ENCODE measurements at places on chromosomes 5 and 9.

GRCh38 chr5:91712718-91713117 is 329.6 kb upstream of the ARRDC3 start:
- DNase-seq = no peak

- DNase-seq = no peak
Observed at GRCh38 chr5:144335561-144335960, 164.9 kb downstream of the KCTD16 start.

- DNase-seq = no peak
Observed at GRCh38 chr5:39161578-39161977, 57.8 kb downstream of the FYB1 start.

GRCh38 chr5:109524026-109524425 is 114.3 kb upstream of the PJA2 start:
- no peak for DNase-seq

DNA sequence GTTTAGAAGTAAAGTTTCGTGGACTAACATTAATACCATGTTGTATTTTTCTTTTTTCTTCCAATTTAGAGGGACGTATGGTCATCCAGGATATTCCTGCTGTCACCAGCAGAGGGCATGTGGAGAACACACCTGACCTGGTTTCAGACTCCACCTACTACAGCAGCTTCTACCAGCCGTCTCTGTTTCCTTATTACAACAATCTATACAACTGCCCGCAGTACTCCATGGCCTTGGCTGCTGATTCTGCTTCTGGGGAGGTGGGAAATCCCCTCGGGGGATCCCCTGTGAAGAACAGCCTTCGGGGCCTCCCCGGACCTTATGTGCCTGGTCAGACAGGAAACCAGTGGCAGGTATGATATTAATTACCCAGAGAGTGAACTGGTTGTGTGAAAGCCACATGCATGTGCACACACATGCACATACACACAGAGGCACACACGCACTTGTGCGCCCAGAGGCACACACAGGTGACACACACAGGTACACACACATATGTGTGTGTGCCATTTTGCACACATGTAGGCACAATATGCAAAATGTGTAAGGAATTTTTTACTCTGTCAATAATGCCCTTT is 52.4 kb downstream of the DMRT1 start:
- no peak for DNase-seq

- DNase-seq = no peak
Observed at GRCh38 chr9:36138496-36138895, 2.0 kb downstream of the GLIPR2 start.

DNA sequence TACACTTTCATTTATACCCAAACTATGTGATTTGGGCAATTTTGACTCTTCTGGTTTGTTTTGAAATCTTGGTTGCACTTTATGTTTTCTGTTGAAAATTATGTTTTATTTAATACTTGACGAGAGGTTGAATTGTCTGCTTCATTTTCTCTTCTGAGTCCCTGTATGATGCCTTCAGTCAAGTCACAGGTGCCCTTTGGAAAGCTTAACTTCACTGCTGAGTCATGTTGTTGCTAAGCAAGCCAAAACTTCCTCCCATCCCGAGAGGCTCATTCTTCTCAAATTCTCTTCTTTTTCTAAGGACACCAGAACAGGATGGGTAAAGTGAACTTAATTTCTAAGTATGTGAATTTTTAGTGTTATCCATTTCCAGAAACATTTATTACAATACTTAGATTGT is 455.3 kb upstream of the PTGER4 start:
- DNase-seq = no peak

DNA sequence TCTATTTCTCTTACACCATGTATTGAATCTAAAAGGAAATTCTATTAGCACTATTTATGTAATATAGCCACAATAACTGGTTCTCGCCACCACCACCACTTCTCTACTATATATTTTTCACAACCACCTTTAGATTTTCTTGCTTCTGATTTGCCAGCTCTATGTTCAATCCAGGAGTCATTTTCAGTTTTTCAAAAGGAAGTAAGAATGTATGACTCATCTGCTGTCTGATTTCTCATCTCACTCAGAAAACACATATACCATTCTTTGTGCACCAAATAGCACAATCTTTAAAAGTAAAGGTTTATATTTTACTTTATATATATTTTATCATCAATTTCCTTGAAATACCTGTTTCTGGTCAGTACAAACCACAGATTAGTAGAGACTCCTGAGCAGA is 1127.5 kb downstream of the TAF11L14 start:
- no peak for DNase-seq

DNA sequence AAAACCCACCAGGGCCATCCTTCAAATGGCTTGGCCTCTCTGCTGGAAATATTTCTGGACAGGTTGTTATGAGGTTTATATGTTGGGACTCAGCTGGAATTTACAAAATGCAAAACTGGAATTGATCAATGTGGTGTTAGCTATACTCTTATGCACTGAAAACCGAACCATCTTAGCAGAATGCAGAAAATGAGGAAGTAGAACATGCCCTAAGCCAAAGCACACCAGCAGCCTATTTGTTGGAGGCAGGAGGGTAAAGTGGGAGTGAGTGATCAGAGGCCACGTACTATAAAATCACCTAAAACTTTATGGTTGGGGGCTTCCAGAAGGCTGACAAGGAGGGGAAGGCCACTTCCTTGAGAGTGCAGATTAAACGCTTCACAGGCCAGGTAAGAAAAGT is 63.6 kb upstream of the C5orf63 start:
- DNase-seq = no peak

DNA sequence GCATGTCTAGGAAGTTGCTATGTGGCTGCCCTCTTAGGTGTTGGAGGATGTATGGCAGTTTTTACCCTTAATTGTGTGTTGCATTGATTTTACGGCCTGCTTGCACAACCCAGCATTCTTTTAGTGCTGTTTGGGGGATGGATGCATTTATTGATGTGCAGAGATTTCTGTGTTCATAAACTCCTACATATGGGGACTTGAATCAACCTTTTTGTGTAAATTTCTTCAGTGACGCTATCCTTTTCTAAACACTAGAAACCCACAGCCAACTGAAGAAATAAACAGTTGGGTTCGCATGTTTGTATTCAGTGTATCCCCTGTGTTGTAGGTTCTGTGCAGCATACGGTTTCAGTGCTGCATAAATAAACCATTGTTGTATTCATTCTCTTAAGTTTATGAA is 263.7 kb downstream of the RASEF start:
- no peak for DNase-seq

GRCh38 chr5:19701731-19702130 is 286.3 kb downstream of the CDH18 start:
- DNase-seq = no peak

DNA sequence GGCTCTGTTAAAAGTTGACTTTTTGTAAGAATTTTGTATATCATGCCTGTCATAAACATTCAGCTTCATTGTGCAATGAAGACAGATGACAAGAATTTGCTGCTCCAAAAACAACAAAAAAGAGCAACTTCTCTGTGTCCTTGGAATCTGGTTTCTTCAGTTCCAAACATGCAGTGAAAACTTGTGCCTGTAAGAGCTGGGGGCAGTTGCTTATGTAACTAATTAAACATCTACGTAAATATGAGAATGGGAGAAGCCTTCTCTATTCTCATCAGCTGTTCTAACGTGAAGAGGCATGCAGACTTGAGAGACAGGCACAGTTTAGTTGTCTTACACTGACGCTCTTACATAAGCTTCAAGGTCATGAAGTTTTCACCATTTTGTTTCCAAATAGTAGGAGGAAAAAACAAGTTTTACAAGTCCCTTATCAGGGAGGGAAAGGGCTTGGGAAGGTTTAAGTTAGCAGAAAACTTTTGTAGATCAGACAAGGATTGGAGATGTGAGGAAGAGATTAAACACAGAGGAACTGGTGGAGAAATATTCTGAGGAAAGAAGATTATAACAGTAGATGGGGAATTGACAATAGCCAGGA is 170.4 kb downstream of the RFK start:
- no peak for DNase-seq

DNA sequence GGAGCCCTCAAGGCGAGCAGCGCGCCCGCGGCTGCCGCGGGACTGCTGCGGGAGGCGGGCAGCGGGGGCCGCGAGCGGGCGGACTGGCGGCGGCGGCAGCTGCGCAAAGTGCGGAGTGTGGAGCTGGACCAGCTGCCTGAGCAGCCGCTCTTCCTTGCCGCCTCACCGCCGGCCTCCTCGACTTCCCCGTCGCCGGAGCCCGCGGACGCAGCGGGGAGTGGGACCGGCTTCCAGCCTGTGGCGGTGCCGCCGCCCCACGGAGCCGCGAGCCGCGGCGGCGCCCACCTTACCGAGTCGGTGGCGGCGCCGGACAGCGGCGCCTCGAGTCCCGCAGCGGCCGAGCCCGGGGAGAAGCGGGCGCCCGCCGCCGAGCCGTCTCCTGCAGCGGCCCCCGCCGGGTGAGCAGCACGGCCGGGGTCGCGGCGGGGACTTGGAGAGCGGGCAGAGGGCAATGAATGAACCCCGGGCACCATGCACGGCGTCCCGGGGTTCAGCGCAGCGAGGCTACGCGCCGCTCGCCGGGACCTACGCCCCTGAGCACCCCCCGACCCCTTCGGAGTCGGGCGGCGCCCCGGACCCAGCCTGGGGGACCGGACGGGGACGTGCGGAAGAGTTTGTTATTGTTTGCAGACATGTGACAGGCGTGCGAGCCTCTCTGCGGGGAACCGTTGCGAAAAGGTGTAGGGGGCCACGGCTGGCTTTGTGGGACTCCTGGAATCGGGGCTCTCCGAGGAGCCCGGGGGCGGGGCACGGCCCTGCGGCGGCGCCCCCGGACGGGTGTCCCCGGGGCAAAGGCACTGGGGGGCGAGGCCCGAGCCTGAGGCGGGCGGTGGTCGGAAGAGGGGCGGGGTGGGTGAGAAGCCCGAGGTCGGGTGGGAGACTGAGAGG is 553 bp downstream of the MAP3K1 start:
- DNase-seq = no peak

DNA sequence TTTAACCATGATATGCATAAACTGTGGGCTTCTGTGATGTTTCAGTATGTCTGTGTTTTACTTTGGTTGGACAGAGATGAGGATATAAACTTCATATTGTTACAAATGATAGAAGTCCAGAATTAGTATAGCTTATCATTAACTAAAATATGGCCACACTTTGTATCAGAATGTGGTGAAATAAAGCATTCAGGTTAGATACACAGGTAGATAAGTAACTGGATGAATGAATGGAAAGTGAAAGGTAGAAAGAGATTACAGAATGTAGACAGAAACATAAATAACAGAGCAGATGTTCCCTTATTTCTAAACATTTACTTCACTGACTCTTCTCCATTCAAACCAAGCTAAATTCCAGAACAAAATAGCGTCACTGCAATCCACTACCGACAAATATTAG is 1033.8 kb downstream of the CDH18 start:
- no peak for DNase-seq

DNA sequence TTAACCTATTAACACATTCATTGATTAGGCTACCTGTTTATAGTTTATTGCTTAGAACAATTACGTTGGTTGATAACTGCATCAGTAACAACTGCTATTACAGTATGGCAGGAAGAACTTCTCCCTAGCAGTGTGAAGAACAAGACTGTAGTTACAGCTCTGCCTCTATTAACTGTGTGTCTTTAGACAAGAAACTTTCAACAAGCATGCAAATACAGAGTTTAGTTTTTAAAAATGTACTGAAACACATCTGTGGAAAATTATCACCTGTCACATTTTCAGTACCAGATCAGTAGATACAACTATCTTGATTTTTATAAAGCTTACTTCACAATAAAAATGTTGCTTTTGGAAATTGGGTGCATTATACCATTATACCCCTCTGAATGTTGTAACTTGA is 22.2 kb downstream of the ELL2 start:
- no peak for DNase-seq

GRCh38 chr9:110129425-110129824 is 78.5 kb downstream of the C9orf152 start:
- no peak for DNase-seq

DNA sequence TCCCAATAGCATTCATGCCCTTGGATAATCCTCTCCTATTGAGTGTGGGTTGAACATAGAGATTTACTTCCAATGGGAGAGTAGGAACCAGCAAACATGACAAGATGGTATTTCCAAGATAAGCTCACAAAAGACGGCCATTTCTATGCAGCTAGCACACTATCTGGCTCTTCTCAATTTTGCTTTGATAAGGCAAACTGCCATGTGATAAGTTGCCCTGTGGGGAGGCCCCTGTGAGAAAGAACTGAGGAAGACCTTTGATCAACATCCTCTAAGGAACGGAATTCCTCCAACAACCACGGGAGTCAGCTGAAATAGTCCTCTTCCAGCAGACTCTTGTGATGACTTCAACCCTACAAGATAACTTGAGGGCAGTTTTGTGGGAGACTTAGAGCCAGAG is 211.9 kb upstream of the TRPM3 start:
- no peak for DNase-seq

GRCh38 chr5:87129046-87129445 is 138.6 kb upstream of the RASA1 start:
- DNase-seq = no peak

DNA sequence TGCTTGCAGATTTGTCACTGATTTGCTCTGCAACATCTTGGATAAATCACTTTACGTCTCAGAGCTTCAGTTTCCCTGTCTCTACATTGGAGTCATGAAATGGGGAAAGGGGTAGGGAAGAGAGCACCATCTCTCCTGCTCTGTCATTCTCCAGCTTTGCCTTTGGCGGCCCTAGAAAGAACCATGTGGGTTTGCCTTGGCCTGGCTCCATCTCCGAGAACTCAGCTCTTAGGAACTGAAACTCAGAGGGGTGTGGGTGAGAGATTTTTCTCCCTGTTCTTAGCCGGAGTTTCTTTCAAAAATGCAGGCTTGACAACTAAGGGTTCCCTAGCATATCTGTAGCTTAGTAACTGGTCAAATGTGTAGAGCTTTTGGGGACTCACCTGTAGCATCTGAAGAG is 123.5 kb downstream of the SMARCA2 start:
- DNase-seq = no peak

DNA sequence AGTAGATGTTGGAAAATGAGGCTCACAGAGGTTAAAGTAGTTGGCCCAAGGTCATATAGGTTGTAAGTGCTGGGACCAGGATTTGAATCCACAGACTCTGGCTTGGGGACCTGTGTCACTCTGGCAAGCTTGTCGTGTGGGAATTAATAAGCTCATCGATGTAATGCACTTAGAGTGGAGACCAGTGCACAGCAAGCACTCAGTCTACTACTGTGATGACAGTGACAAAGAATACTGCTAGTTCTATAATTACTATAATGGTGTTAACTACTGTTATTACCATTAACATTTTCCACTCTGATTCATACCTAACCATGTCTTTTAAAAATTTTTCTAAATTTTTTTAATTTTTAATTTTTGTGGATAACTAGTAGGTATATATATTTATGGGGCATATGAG is 12.8 kb downstream of the PAM start:
- no peak for DNase-seq

DNA sequence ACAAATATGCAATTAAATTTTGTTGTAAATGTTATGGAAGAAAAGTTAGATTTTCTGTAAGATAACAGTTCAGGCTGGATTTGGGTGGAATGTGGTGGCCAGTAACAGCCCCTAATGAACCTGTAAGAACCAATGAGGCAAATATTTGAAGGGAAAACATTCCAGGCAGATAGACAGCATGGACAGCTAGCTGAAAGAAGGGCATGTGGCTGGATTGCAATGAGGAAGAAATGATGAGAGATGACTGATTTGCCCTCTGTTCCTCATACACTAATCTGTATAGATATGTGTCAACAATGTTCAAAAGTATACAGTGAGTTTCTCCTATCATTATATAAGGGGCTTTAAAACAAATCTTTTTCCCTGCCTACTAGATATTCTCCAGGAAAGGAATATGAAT is 58.8 kb downstream of the MAN2A1 start:
- DNase-seq = no peak
